ENCODE measurements at places on chromosomes 12 and 14. TPM values are rescaled to one million over a fixed set of nuclear protein-coding genes. Genes with fewer than 3 reads are reported as not detected.

The RIPK3 gene
- 0.65 TPM for total RNA-seq

The SLC6A15 gene
- total RNA-seq, result 9.3 TPM

The LIN7A gene
- total RNA-seq, result 0.20 TPM

The PDE3A gene
- total RNA-seq, result 2.0 TPM

The GLT1D1 gene
- not detected for total RNA-seq

The DIO3 gene
- total RNA-seq, result not detected

The ACOT6 gene
- not detected for total RNA-seq

The JPH4 gene
- total RNA-seq, result not detected

The GARIN6 gene
- not detected for total RNA-seq

DNA sequence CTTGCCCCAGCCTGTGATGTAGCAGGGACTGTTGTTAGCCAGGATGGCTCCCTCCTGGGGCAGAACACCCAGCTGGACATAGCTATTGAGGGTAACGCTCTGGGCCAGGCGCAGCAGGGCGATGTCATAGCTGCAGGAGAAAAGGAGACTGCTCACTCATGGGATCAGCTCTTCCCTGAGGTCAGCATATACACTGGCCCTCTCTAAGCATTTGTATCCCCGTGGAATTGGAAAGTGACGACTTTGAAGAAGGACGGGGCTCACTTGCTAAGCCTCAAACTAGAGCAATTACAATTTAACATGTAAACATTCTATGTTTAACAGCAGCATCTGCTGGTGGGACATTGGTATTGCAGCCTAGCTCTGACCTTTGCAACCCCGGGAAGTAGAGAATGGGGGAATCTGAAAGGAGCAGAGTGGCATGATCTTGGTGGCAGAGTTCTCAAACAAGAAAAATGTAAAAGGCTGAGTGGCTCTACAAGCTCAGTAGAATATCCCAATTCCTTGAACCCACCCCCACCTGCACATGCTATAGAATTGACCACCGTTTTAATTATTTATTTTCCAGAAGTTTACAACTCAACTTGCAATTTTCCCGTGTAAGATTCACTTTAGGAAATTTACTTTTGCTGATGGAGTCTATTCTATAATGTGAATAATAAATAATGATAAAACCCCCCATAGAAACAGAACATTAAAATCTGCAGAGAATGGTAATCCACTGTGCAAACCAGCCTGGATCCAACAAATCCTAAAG, 5.0 kb downstream of the CELA1 start:
- peak; percentile 74 for DNase-seq

DNA sequence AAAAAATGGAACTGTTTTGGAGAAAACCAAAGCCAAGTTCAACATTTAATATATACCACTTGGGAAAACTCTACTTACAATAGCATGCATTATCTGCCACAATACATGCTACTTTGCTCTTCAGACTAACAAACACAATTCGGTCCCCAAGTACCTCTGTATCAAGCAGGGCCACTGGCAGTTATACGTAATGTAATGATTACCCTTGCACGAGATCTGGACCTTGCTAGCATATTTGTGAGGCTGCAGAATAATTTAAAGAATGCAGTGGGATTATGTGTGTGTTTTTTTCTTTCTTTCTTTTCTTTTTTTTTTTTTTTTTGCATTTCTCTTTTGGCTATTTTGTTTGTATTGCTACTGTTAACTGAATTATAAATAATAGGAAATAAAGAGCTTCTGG, 22.8 kb upstream of the PYGL start:
- no peak for DNase-seq

- no peak for DNase-seq
Measured at GRCh38 chr12:66661357-66661756, 17.5 kb downstream of the GRIP1 start.

DNA sequence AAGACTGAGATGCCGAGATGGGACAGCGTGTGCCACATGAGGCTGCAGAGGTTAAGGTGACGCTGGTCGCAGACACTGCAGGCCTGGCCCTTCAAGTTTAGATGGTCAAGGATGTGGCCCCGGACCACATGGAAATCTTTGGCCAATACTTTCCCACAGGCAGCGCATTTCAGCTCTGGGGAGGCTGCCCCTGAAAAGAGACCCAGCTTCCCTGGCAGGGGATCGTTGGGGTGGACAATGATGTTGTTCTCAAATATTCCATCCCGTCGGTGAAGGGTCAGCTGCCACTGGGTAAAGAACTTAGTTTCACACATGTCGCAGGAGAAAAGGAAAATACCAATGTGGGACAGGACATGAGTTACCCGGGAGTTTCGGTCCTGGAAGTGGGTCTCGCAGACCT, 3.0 kb downstream of the ZBTB39 start:
- no peak for DNase-seq

DNA sequence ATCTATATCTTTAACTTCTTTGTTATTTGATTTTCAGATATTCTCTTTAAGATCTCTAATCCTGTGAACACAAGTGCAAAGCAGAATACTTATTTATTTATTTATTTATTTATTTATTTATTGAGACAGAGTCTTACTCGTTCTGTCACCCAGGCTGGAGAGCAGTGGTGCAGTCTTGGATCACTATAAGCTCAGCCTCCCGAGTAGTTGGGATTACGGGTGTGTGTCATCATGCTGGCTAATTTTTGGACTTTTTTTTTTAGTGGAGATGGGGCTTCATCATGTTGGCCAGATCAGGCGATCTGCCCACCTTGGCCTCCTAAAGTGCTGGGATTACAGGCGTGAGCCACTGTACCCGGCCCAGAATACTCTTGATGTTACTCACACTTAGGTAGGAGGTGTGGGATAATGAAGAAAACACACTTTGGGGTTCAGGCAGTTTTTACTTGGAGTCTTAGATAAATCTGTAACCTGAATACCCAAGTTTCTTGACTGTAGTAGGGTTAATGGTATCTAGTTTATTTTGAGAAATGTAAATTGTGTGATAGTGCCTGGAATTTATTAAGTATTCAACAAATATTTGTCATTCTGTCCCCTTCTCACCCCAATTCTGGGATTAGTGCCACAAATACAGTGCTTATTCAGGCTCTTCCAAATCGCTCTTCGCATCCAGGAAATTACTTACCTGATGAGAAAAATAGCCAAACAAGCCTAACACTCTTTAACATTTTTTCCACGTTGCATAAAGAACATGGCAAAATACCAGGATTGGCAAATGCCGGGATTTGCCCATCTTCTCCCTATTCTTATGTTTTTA, 33.0 kb downstream of the METAP2 start:
- no peak for DNase-seq

DNA sequence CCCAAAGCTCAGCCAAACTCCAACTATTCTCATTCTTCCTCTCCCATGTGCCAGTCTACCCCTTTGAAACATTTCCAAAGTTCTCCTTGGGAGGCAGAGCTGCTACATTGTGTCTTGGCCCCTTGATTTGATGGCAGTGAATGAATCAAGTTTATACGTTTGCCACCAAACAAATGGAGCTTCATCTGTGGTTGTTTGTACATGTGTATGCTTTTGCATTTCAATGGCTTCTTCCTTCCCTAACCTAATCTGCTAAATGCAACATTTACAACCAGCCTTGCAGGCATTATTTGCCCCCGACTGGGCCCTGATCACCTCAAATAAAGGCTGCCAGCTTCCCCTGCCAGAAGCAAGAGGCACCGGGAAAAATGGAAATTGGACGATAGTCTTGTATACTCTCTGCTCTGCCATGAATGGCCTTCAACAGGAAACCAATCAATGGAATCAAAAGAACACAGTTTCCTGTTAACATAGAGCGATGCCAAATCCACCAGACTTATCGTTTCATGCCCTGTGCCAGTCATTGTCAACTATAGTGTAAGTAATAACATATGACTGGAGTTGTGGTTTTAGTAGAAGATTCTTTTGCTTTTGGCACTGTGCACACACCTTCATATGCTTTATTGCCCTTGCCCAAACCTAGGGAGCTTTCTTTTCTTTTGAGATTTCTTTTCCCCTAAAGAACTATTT, 97.8 kb downstream of the TMEM30B start:
- DNase-seq, result peak; percentile 83

DNA sequence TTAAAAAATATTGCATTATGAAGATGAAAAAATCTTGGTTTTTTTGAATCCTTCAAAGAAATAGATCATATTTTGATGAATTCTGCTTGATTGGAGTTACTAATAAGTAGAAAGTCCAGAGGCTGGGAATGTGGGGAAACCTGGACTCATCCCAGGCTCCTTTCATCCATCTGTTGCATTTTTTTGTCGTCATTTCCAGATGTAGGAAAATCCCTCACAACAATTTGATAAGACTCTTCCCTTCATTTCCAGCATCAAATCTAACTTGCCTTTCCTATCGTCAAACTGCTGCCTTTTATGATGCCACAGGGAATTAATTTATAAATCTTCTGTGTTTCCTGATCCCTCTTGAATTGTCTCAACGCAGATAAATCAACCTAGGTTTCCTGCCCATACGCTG, 211.6 kb downstream of the FBXL14 start:
- DNase-seq, result no peak

- peak; percentile 29 for DNase-seq
Measured at GRCh38 chr12:78403136-78403535, 461.4 kb upstream of the SYT1 start.

- DNase-seq, result no peak
Measured at GRCh38 chr14:91019673-91020072, 40.8 kb downstream of the RPS6KA5 start.

DNA sequence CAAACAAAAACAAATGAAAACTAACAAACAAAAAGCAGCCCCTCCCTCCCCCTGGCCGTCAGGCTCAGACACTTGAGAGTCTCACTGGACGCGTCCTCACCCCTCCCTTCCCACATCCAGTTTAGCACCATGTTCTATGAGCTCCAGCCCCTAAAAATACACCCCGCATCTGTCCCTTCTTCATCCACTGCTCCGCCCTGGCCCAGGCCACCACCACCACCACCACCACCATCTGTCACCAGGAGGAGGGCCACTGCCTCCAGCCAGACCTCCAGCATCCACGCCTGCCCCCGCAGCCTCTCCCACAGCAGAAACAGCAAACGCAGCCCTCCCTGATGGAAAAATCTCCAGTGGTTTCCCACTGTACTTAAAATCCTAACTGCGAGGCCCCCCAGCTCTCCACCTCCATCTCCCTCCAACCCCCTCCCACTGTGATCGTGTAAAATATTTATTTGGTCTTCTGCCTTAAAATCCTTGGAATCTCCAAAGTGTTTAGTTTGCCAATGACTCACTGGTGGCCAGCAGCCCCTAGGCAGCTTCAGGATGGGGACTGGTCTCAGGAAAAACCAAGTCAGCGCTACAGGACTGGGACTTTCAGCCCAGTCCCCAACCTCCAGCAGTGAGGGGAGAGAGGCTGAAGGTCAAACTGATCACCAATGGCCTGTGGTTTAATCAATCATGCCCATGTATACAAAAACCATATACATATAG, 95.1 kb downstream of the SCARB1 start:
- DNase-seq, result no peak

GRCh38 chr14:65040666-65041433, 54.2 kb downstream of the FNTB start:
- no peak for DNase-seq

- DNase-seq, result no peak
Measured at GRCh38 chr14:35331605-35332516, 39.7 kb downstream of the PSMA6 start.

- no peak for DNase-seq
Measured at GRCh38 chr14:72722201-72722785, 171.6 kb downstream of the DPF3 start.

DNA sequence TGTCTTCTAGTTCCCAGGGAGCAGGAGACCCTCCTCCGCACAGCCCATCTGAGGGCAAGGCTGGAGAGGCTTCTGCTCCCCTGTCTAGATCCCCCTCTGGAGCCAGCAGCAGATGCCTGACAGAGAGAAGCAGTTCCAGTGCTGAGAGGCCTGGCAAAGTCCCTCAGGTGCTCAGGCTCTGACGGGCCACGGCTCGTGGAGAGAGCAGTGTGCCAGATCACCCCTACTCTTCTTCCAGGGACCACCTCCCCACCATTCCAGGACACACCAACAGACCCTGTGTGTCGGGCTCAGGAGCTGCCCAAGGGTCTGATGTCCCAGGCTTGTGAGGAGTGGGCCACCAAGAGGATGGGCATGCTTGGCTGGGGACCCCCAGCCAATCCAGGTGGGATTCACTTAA, 22.5 kb upstream of the C14orf180 start:
- no peak for DNase-seq

DNA sequence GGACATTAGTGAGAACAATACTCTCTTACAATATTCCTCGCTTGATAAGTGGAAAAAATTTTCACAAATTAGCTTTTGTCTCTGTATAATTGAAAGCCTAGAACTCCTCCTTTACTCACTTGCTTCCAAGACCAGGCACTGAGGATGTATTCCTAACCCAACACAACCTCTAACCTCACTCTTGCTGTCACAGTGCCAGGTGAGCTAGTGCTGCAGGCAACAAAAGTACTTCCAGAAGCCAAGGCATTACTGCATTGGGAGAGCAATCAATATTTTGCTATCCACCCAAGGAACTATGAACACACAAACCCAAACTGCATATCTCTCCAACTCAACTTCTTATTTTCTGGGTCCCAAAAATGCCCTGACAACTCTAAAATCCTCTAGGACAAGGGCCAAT, 1081.0 kb downstream of the VRK1 start:
- DNase-seq, result no peak

DNA sequence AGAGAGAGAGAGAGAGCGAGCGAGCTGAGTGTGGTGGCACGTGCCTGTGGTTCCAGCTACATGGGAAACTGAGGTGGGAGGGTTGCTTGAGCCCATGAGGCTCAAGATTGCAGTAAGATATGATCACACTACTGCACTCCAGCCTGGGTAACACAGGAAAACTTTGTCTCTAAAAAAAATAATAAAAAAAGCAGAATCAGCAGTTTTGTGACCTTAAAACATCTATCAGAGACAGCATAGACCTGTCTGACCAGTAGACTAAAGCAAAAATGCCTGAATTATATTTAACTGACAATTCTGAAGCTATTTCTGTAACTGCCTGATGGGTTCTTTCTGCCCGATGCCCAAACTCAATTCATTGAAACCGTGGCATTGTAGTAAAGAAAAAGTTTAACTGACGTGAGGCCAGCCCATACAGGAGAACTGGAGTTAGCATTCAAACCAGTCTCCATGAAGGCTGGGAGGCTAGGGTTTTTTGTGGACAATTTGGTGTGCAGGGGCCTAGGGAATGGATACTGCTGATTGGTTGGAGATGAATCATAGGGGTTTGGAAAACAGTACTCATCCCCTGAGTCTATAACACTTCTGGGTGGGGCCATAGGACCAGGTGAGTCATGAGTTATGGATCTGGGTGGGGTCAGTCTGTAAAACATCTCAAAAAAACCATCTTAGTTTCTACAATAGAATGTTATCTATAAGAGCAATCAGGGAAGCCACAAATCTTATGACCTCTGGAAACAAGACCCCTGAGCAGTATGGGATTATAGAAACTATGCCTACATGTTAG, 8.0 kb upstream of the RASSF8 start:
- no peak for DNase-seq

Data from lung microvascular endothelial cell (primary cell).